ENCODE measurements at places on chromosomes 5 and 9.

GRCh38 chr5:138720840-138721239 lies 32.4 kb upstream of the CTNNA1 start:
- no peak for DNase-seq

DNA sequence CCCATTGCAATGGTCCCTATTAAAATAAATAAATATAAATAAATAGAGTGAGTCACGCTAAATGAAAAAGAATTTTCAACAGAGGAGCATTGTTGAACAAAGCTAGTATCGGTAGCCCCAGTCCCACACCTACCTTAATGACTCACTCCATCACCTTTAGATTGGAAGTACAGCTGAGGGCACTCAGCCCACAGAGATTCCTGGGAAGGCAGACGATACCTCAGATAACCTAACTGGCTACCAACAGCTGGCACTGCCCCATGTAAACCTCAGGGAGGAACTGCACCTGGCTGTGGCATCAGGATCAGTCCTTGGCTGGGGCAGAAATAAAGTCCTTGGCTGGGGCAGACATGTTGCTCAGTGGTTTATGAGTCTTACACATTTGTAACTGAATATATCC lies 49.3 kb downstream of the SPRY4 start:
- no peak for DNase-seq

DNA sequence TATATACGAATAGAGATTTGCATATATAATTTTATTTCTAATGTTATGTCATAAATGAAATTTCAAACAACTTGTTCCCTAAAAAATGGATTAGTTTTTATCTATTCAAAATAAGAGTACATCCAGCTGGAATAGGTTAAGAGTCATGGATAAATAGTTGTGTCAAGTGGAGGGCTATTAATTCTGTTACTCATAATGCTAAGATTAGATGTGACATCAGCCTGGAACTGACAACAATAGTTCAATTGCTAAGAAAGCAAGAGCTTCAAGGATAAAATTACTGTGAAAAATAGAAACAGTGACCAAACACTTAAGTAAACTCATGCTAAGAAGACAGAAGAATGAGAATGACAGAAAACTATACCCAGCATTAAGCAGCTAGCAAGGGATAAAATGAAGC lies 92.2 kb upstream of the CDH9 start:
- no peak for DNase-seq

DNA sequence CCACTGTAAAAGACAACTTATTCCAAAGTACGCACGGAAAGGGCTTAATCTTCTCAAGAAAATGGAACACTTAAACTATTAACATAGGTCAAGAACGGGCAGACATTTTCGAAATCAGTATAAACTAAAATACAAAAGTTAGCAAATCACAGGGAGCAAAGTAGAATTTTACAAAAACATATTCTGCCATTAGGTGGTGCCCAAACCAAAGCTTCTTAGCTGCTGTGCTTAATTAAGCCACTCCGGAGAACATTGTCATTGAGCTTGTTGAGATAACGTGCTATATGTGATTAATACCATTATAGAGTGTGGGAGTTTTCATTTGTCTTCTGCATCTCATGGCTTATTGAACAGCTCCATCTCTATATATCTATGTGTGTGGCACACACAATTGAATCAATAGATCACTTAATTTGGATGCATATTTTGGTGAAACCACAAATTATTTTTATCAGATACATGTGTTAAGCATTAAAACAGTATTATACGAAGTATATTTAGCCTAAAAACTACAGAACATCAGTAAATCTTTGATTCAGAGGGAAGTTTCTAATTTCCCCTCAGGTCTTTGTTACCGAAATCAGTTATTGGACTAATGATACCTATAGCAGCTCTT lies 23.4 kb downstream of the UBLCP1 start:
- DNase-seq, result no peak

DNA sequence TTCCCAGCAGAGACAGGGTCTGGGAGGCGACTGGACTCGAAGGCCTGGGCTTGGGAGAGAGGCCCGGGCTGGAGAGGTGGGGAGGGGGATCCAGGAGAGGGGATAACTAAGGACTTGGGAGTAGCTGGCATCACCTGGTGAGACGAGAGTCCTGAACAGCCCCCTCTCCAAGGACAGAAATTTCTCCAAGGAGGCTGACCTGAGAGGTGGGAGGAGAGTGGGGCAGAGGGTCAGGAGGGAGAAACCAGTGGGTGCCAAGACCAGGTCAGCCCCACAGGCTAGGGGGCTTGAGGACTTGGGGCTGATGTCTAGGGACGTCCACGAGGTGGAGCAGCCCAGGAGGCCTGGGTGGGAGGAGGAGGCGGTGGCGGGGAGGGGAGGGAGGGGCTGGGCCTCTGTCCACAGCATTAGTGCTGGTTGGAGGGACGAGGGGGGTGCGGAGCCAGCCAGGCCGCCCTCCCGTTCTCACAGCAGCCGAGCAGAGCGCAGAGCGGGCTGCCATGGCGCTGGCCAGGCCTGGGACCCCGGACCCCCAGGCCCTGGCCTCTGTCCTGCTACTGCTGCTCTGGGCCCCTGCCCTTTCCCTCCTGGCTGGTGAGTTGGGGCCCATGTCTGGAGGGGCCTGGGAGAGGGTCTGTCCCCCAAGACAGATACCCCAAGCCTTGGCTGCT lies at the start of gene CRB2:
Gene CRB2 (plus strand): TSS at position 437 of the 671 bp plus-strand sequence. CDS start 64 bp downstream, at position 501.
- DNase-seq, result no peak

GRCh38 chr9:84694248-84694647 lies 24.7 kb downstream of the NTRK2 start:
- DNase-seq, result no peak

DNA sequence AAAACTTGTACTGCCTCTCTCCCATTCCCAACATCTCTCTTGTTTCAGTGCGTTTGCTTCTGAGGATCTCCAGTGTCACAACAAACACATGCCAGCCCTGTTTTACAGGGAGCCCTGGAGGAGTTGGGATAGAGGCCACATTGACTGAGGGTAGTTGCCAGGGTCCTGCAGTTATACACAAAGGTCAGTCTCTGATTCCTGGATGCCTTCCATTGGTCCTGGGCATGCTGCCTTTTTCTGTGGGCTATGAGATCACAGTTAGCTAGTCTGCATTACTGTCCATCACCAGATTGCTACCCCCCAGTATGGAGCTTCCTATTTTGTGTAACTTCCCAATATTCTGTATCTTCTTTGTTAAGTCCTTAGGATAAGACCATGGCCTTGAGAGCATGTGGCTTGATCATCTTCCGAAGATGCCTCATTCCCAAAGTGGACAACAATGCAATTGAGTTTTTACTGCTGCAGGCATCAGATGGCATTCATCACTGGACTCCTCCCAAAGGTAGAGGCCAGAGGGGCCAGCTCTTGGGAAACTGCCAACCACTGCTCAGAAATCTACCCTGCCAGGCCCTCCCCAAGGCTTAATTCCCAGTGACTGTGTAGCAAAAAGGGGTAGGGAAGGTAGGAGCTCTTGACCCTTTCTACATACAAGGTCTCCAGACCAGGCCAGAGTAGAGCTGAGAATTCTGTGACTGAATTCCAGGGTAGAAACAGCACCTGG lies 9.5 kb downstream of the NUDT2 start:
- DNase-seq, result no peak

DNA sequence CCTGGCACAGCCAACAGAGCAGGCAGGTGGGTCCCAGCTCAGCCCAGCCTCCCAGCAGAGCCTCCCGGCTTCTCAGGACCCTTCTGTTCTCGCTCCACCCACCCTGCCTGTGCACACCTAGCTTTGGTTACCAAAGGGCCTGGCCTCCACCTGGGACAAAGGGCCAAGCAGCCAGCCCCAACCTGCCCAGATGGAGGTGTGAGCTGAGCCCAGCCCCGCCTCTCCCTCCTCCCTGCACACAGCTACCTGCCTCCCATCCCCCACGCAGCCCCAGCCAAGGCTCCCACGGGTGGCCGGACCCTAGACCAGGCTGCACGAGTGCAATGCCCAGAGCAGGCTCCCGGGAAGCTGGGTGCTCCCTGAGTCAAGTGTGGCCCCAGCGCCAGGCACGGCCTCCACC lies 5.6 kb downstream of the TPRN start:
- no peak for DNase-seq

- DNase-seq, result no peak
Measured at GRCh38 chr5:33801292-33801691, 90.5 kb downstream of the ADAMTS12 start.

DNA sequence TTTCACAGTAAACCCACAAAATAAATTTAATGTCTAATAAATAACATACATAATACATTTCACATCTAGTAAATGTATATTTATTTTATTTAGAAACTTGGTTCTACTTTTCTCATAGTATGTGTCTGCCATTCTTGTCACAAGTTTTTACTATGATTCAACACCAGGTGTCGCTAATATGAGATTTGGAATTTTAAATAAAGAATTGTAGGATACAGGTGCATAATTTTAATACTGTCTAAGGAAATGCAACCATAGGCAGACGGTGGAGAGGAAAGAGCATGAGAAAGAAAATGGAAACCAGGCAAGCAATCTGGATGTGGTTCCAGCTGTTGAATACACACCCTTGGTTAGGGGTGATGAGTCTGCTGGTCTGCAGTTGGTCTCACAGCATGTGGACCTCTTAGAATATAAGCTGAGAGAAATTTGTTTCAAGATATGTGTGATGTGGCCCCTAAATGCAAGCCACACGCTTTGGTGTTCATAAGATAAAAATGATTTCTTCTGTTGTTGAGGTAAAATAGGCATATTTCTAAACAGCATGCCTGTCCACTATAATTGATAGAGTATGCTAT lies 114.7 kb upstream of the TXNDC8 start:
- DNase-seq, result no peak

DNA sequence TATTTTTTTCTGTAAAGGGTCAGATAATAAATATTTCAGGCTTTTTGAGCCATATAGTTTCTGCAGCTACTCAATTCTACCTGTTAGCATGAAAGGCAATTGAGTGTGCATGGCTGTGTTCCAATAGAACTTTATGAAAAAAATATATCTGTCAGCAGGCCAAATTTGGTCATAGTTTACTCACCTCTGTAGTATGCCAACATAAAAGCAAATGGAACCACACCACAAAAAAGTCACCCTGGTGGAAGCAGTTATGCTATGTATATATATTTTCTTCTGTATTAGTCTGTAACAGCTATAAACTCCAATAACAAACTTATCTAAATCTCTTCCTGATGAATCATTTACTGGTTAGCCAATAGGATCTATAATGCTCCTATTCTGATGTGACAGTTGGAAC lies 3.4 kb downstream of the SLC38A9 start:
- no peak for DNase-seq

- no peak for DNase-seq
Measured at GRCh38 chr5:169557838-169558237, 25.7 kb upstream of the SPDL1 start.

GRCh38 chr5:32339198-32339597 lies 26.5 kb upstream of the MTMR12 start:
- no peak for DNase-seq

- DNase-seq, result no peak
Measured at GRCh38 chr5:155103146-155103545, 89.6 kb downstream of the KIF4B start.

DNA sequence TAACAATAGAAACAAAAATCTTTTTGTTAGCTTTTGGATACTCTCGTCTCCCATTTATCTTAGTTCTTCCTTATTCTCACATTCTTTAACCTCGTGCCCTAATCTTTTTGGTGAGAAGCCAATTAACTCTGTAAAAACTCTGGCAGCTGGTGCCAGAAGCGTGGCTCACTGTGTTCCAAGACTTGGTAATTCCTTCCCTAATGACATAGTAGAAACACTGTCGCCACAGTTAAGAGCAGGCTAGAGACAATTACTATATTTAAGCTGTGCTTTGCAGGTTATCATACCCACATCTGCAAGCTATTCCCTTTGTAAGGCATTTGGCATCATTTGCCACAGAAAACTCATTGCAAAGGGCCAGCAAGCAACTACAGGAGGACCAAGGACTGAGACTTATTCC lies 160.9 kb upstream of the PIK3R1 start:
- DNase-seq, result no peak

DNA sequence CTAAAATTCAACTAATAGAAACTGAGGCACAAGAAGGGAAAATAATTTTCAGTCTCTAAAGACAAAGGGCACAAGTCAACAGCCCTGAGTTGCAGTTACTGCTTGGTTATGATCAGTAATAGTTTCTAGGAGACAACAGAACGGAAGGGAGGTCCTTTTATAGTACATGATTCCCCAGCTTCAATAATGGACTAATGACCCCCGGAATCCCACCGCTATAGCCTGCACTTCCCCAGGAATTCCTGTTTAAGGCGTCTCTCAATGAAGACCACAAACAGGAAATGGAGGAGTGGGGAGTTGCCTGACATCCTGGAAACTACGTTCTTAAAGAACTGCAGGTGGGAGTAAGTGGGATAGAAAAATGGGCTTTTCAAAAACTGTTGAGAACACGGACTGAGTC lies 60.6 kb downstream of the DIAPH1 start:
- no peak for DNase-seq

GRCh38 chr9:131273146-131273855 lies 3.0 kb downstream of the FAM78A start:
- no peak for DNase-seq

DNA sequence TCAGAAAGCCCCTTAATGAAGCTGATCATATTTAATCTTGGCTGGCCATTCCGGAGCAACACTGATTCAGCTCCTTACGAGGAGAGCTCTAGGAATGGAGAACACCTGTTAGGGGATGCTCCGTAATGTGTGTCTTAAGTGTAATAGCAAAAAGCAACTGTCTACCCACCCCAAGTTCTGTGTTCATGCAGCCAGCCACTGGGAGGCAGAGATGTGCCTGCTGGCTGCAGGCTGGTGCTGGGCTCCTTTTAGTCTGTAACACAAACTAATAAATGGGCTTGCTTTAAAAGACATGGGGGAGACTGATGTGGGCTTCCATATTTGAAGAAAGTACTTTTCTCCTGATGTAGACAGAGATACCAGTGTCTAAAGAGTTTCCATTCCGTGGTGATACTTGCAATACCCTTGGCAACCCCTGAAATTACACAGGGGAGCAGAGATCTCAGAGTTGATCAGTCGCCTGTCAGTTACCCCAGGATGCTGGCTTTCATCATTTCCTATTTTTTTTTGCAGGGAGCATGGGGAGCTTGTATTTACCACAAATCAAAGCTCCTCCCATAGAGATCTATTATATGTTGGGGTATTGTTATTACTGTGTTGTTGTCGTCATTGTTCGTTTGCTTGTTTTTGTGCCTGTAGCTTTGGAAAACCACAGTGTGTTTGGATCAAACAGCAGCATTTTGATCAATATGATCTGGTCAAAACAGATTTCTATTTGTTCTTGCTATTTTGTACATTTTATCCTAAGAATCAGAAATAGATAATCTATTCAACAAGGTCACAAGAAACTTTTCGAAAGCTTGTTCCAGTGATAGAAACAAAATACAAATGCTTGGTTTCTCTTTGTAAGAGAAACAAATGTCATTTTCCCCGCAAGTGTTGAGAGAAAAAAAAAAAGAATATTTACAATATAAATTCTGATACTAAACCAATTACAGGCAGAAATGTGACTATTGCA lies 65.8 kb downstream of the MTX3 start:
- DNase-seq, result no peak

GRCh38 chr5:51398875-51399642 lies 15.8 kb downstream of the ISL1 start:
- no peak for DNase-seq

DNA sequence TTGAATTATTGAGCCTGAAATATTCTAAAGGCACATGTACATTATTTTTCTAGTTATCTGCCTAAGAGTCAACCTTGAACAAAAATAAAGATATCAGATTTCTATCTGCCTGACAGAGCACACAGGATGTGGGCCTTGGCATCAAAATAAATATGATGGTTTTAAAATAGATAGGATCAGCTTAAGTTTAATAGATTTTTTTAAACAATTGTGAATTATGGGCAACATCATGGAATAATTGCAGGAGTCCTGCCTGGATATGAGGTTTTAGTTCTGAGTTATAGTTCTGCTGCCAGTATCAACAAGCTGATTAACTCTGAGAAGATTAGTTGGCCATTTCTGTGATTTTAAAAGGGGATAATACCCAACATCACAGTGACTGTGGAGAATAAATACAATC lies 107.0 kb upstream of the PCA3 start:
- no peak for DNase-seq

Data from esophagus squamous epithelium (tissue), 5 donors.